ENCODE measurements at places on chromosomes 16 and 17.

- DNase-seq: peak; percentile 22
Observed at GRCh38 chr16:79316004-79316458, 284.5 kb downstream of the MAF start.

- DNase-seq: no peak
Observed at GRCh38 chr16:77684181-77684526, 38.2 kb upstream of the NUDT7 start.

DNA sequence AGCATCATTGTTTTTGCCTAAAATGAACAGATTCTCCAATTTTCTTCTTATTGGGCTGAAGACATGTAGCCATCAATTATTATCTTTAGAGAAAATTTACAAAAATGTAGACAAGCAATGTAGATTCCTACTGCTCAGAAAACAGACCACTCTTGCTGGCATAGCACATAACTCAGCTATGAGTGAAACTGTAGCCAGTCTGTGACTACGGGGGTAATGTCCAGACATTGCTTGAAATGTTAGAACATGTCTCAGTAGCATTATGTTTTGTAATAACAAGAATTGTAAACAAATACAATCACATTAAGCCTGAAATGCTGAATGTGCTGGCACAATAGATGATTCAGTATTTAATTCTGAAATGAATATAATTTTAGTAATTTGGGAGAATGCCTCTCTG, 265.7 kb upstream of the KCNJ16 start:
- no peak for DNase-seq

GRCh38 chr17:37450112-37450511, 39.6 kb upstream of the DUSP14 start:
- no peak for DNase-seq

- DNase-seq: no peak
Observed at GRCh38 chr16:2820836-2821486, 3.9 kb downstream of the PRSS21 start.

- DNase-seq: no peak
Observed at GRCh38 chr17:16472539-16472938, 19.5 kb downstream of the LRRC75A start.
